ENCODE measurements at places on chromosomes 5 and 9. TPM values are rescaled to one million over a fixed set of nuclear protein-coding genes. Genes with fewer than 3 reads are reported as not detected.

The CCDC192 gene
- not detected for total RNA-seq

The PLEKHG4B gene
- total RNA-seq = 0.56 TPM

The OTP gene
- 0.08 TPM for total RNA-seq

The GABRA1 gene
- not detected for total RNA-seq

The NR6A1 gene
- total RNA-seq = 1.9 TPM

The PAPPA gene
- 32.0 TPM for total RNA-seq

The C9 gene
- total RNA-seq = not detected

The IL7R gene
- total RNA-seq = 1.0 TPM

The PPP2R2B gene
- not detected for total RNA-seq

The SLC4A9 gene
- total RNA-seq = not detected

The TAF1L gene
- total RNA-seq = not detected

The GPRIN1 gene
- 10.3 TPM for total RNA-seq

The LRRTM2 gene
- not detected for total RNA-seq

The PTGS1 gene
- 1.3 TPM for total RNA-seq

The GADD45G gene
- 0.21 TPM for total RNA-seq

The PCDHA9 gene
- not detected for total RNA-seq

The SVEP1 gene
- total RNA-seq = 1.9 TPM

The BARHL1 gene
- total RNA-seq = not detected

The PDE6A gene
- total RNA-seq = 0.15 TPM

The TLX3 gene
- total RNA-seq = not detected

The MYOT gene
- total RNA-seq = not detected

The CKMT2 gene
- total RNA-seq = not detected

The QRFP gene
- not detected for total RNA-seq

The C9orf43 gene
- 0.62 TPM for total RNA-seq

The TMEM215 gene
- not detected for total RNA-seq

The DRD1 gene
- 0.77 TPM for total RNA-seq

The CD14 gene
- 4.0 TPM for total RNA-seq

The PCDHGA8 gene
- total RNA-seq = not detected

The GDA gene
- 0.84 TPM for total RNA-seq

All from A549 treated with DMSO at 1 μM for 4 hours (cell line).